DMS 273 treated with DMSO at 0.1 percent for 48 hours (cell line): ENCODE measurements at places on chromosomes 7 and 10.

- DNase-seq = no peak
These were observed 53.2 kb downstream of the ICA1 start for GRCh38 chr7:8208816-8209215.

DNA sequence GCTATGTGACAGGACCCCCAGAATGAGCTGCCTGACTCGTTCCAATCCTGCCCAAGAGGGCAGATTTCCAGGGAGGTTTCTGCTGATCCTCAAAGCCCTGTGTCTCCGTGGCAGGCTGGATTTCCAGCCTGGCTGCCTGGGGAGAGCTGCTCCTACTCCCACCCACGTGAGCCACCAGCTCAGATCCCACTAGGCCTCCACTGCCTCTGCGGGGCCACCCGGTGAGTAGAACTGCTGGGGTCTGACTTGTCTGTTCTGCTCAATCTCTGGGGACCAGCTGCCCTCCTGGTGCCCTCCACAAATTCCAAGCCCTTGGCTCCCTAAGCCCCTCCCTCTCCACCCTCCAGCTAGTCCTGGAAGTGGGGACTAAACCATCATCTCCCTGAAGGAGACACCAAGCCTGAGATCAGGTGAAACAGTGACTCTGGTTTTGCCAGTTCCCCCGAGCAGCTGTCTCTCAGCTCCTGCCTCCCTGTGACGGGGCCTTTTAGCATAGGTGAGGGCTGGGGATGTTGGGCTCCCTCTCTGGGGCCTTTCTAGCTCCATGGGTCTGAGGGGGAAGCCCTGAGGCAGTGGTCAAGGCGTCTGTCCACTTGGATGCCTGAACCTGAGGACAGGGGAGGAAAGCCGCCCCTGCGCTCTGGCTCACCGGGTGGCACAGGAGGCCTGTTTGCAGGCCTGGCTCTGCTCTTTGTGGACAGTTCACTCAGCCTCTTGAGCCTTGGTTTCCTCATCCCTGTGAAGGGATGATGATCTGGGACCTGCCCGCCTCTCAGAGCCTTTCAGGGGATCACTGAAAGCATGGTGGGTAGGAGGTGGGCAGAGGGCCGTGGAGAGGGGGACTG, 5.6 kb downstream of the FAM241B start:
- DNase-seq = no peak

DNA sequence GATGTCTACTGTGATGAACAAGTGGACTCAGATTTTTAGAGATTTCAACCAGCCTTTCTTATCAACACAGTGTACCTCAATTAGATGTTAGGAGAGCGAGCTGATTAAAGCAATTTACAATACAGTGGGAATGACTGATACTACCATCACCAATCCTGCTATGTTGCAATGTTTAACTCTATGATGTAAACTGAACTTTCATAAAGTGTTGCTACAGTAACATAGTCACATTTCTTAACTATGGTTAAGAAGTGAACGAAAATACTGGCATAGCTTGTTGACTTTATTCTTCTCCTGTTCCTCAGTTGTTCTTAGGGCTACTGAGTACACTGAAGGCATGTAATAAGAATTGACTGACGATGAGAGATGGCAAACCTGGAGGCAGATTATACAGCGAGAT, 139.8 kb downstream of the MYOF start:
- DNase-seq = no peak

- no peak for DNase-seq
These were observed 121.2 kb downstream of the EMX2 start for GRCh38 chr10:117663750-117664149.

DNA sequence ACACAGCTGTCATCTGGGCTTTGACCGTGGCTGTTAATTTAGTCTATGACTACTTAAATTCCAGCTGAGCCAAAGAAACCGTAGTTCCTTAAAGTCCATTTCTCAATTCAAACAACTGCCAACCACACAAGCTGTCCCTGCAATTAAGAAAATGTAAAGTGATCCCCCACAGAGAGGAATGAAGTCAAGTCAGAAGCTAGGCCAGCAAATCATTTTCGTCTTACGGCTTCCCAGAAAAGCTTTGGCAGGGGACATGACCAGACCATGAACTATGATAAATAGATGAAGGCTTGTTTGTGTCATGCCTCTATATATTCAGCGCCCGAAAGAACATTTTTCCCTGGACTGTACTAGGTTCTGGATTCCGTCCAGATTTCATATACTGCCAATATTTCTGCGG, 54.6 kb downstream of the HACD1 start:
- peak; percentile 75 for DNase-seq

DNA sequence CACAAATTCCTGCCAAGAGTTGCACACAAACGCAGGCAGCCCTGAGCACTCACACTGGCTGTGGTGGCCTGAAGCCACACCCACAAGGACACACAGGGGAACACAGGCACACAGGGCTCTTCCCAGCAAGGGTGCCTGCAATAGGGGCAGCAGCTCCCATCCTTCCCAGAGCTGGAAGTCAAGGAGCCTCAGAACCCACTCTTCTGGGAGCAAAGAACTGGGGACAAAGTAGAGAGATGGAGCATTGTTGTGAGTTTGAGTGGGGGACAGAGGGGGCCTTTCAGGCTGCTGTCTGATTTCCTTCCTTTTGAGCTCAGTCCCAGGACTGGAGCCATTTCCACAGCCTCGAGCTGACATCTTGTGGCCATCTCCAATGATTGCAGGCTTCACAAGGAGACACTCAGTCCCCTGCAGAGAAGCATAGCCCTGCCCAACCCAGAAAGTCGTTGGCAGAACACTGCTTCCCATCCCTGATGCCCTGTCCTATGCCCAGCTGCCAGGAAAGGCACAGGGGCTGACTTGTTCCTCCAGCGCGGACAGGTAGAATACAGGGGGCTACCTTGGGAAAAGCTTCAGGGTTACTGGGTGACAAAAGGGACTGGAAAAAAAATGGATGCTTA, 34.4 kb upstream of the SLF2 start:
- peak; percentile 51 for DNase-seq
